ENCODE measurements at places on chromosomes 2 and 18.

- DNase-seq = no peak
Measured at GRCh38 chr18:5885361-5885760, 10.0 kb downstream of the TMEM200C start.

DNA sequence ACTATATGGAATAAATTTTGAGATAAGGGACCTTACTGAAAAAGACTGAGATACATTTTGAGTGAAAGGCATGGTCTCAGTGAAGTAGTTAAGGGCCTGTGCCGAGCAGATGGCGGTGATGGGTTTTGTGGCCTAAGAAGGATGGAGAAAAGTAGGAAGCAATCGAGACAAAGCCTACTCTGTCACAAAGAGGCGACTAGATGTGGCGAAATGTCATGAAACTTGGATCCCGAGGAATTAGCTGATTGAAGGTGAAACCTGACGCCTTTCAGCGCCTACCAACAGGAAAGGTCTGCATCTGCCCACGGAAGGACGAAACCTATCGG lies 558 bp upstream of the CEP192 start:
- no peak for DNase-seq

GRCh38 chr18:62914871-62915392 lies 199.6 kb downstream of the PHLPP1 start:
- DNase-seq = no peak

DNA sequence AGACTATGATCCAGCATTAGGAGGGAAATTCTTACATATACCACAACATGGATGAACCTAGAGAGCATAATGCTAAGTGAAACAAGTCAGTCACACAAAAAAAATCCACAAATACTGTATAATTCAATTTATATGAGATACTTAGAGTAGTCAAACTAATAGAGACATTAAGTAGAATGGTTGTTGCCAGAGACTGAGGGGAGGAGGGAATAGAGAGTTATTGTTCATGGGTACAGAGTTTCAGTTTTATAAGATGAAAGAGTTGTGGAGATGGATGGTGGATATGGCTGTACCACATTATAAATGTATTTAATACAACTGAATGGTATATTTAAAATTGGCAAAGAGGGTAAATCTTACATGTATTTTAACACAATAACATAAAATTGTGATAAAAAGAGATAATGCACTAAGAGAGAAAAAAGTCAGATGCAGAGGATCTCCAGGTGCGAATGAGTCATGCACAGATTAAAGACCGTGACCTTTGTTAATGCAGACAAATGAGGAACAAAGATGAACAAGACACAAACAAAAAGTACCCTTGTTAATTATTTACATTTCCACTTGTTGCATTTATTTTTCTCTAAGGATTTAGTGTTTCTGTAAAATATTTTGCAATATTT lies 541.7 kb upstream of the MEX3C start:
- DNase-seq = no peak

DNA sequence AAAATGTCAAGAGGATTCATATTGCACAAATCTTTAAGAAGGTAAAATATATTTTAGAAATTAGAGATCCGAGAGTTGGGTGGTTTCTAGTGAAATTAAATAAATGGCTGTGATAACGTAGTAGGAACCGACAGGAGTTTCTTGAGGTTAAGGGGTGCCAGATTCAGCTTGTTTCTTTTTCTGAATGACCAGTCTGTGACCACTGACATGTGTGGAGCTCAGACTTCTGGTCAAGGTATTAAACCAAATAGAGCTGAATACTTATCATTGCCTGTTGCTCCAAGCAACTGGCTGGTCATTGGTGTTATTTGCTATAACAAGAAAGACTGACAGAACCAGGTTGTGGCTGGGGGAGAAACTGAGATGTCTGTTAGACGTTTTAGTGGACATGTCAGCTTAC lies 408.2 kb upstream of the HS6ST1 start:
- no peak for DNase-seq

- no peak for DNase-seq
Measured at GRCh38 chr2:173457366-173457765, 102.7 kb downstream of the CDCA7 start.

DNA sequence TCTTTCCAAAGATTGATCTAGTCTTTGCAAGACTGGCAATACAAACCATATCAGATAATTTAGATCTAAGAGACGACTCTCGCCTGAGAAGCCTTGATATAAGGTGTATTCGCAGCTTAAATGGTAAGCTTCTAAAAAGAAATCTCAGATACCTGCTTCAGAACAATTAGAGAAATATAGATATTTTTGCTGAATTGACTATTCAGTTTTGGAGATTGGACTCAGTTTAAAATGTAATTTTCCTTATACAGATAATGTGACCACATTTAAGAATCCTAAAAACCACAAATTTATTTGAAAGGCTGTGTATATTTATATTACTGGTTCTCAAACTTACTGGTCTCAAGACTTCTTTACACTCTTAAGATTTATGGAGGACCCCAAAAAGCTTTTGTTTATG lies 15.4 kb downstream of the PAPOLG start:
- DNase-seq = no peak

DNA sequence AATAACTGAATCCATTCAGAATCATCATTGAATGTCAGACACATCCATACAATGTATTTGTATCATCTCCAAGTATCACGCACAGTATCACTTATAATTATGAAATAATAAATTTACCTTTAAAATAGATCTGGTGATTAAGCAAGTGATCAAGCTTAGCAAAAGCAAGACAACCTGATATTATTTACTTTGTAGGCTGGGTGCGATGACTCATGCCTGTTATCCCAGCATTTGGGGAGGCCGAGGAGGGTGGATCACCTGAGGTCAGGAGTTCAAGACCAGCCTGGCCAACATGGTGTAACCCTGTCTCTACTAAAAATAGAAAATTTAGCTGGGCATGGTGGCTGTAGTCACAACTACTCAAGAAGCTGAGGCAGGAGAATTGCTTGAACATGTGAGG lies 421.0 kb upstream of the NETO1 start:
- no peak for DNase-seq

DNA sequence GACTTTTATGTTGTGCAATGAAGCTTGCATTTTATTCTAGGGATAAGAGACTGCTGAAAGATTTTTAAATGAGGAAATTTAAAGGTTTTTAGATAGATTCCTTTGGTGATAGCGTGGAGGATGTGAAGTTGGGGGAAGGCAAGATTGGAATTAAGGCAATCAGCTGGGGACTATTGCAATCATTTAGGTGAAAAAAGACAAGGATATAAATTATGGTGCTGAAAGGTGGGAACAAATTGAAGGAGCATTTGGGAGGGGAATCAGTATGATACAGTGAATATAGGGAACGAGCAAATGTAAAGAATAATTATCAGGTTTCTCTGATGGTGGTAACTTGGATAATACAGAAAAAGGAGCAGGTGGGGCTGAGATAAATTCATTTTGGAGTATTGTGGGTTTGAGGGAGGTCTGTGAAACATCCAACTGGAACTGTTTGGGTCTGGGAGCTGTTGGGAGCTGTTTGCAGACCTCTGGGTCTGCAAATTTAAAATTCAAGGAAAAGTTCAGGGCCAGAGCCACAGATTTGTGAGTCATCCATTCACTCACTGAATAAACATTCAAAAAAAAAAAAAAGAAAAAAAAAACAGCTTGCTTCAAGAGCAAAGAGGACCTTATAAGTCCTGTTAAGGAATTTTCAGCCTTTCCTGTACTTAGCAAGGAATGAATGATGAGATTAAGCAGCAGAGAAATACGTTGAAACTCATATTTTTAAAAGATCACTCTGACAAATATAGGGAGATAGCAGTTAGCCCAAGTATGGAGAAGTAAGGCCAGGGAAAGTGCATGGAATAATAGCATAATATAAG lies 257.5 kb upstream of the FN1 start:
- DNase-seq = no peak

DNA sequence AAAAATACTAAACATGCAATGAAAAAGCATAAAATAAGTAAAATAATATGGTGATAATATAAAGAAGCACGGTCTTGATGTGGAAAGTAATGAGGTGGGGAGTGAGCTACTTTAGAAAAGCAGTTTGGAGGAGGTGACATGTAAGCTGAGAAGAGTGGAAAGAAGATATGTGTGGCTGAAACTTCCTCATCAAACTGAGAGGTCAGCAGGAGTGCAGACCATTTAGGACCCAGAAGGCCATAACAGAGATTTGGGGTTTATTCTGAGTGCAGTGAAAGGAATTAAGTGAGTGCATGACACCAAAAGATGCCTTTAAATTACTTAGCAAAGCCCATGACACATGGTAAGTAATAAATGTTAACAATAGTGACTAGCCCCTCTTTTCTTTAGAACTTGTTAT lies 24.4 kb upstream of the TMEM182 start:
- peak; percentile 41 for DNase-seq

DNA sequence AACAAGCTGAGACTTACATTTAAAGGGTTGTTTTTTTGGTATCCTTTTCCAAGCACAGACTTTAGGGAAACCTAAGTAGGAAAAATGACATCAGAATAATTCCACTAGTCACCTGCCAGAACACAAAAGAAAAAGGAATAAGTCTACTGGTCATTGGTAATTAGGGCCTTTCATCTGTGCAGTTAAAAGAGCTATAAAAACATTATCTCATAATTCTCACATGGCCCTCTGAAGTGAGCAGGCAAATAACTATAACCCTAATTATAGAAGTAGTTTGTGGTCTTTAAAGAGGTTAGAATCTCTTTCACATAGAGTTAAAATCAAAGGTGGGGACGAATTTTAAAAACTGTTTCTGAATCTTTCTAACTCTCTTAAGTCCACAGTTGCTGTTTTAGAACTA lies 111.1 kb upstream of the B3GNT2 start:
- DNase-seq = no peak

DNA sequence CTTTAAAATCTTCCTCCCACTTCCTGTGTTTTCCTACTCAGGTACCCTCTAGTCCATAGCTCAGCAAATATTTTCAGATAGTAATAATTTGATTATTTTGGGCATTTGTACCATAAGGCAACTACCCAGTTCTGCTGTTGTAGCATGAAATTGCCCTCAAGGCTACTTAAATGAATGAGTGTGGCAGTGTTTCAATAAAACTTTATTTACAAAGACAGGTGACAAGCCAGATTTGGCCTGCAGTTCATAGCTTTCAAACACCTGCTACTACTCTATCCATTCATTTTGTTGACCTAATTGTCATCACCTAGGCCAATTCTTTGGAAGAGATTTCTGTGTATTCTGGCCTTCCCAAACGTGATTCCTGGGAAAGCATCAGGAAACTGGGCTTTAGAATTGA lies 28.9 kb downstream of the NYAP2 start:
- no peak for DNase-seq

DNA sequence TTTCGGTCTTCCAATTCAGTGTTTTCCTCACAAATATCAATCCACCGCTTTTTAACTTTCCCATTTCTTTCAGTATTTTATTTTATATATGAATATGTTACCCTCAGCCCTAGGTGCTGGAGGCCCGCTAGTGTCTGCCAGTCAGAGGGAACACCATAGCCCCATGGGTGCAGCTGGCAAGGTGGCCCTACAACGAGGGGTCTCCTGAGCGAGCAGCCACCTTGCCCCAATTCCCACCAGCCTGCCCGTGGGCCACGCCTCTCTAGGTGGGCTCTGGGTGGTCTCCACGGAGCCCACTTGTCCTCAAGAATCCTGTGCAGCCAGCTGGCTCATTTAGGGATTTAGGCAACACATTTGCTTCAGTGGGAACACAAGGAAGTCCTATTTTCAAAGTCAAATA lies 72.5 kb upstream of the RGPD5 start:
- DNase-seq = no peak

DNA sequence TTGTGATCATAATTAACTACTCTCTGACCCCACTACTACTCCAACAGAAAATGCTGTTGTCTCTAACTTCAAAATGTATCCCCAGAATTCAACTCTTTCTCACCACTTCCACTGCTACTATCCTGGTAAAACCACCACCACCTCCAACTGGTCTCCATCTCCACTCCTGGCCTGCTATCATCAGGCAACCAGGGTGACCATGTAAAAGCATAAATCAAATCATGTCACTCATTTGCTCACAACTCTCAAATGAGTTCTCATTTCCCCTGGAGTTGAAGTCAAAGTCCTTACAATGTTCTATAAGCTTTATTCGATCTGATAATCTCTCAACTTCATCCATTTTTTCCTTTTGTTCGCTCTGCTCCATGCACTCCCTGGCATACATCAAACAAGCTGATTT lies 24.6 kb downstream of the CUL3 start:
- no peak for DNase-seq

- DNase-seq = no peak
Measured at GRCh38 chr2:222290736-222291484, 7.9 kb downstream of the PAX3 start.

GRCh38 chr2:37449761-37450296 lies 105.4 kb downstream of the QPCT start:
- DNase-seq = no peak

GRCh38 chr2:62824388-62824787 lies 118.9 kb downstream of the EHBP1 start:
- DNase-seq = no peak

DNA sequence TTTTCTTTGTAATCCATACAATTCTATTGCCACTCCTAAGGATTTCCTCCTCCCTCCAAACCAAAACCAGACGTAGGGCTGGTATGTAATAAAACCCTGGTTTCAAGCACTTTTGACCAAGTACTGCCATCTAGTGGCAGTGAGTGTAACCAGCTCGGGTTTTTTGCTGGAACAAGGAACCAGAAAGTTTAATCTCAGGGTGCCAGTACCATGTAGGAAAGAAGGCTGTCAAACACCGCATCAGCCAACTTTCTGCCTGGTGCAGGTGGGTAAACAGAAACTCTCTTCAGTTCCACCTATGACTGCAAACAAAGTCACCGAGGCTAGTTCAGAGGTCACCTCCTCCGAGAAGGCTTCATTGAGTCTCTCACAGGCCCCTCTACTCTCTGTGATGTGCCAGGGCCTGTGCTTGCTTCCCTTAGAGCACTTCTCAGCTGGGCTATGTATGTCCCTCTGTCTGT lies 10.2 kb upstream of the THNSL2 start:
- peak; percentile 81 for DNase-seq

GRCh38 chr2:78546843-78547242 lies 478.7 kb upstream of the REG3G start:
- DNase-seq = no peak

- peak; percentile 76 for DNase-seq
Measured at GRCh38 chr2:35447215-35447614, 908.4 kb upstream of the CRIM1 start.

DNA sequence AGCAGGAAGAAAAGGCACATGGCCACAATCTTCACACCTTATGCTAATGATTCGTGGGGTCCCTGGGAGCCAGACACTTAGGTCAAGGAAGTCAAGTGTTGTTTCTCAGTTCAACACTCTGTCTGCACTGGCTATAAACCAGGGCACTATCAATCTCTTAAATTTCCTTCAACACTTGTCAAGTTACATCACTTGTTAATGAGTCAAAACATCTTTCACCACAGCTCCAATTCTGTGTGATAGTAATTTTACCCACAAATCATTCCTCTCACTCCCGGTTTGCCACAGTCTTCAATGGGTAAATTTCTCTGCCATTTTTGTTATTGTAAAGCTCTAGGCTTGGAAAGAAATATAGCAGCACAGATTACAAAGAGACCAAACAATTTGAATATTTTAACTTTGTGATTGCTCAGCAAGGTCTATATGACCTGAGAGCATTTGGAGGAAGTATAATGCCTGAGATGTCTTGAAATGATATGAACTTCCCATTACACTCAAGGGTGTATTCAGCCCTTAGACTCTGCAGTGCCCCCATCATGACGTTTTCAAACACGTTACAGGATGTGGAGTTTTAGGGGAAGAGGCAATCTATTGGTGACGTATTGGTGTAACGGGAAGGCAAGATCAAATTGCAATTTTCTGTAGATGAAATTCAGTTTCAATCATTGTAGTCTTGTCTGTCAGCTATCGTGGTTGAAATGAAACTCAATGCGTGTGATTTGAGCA lies 78.7 kb downstream of the ICOS start:
- DNase-seq = no peak

Measured in OCI-M1 (cell line).